Foreskin keratinocyte (primary cell): ENCODE measurements at places on chromosomes 7 and 10. TPM values are rescaled to one million over a fixed set of nuclear protein-coding genes. Genes with fewer than 3 reads are reported as not detected.

Gene NODAL
- 0.14 TPM in 2 replicates for total RNA-seq

Gene RP9
- 19.1 and 20.9 TPM in 2 replicates for total RNA-seq

Gene PDZD7
- total RNA-seq: 0.85 TPM in 2 replicates

Gene PGAM2
- 0.11 TPM in 1 of 2 replicates, not detected in the other for total RNA-seq

Gene TBC1D12
- 5.1 and 6.8 TPM in 2 replicates for total RNA-seq

Gene ZNF853
- 0.03 and 0.07 TPM in 2 replicates for total RNA-seq

Gene KIN
- 9.5 and 11.5 TPM in 2 replicates for total RNA-seq

Gene MACC1
- total RNA-seq: 7.9 and 15.2 TPM in 2 replicates

Gene ZNF488
- 1.6 and 1.9 TPM in 2 replicates for total RNA-seq
